T-helper 2 cell (primary cell): ENCODE measurements at places on chromosomes 16 and 17.
A peak's percentile ranks its signal among the peaks of the same experiment; 100 is the strongest.

GRCh38 chr16:26442321-26442720 lies 624.4 kb upstream of the C16orf82 start:
- DNase-seq = no peak

GRCh38 chr17:19265755-19266154 lies 28.6 kb downstream of the EPN2 start:
- no peak for DNase-seq

DNA sequence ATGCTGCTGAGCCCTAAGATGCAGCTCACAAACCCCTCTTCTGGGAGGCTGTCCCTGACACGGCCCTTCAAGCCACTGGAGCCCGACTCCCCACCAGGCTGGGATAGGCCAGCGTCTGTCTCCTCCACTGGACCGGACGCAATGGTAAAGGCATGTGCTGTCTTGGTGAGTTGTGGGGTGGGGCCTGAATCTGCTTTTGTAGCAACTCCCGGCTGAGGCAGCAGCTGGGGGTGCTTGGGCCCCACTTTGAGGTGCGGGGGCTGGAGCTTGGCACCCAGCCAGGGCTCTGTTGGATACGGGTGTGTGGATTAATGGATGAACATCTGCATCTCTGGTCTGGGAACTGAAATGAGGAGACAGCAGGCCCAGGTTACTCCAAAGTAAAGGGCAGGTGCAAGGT lies 3.5 kb upstream of the NLRC3 start:
- no peak for DNase-seq

DNA sequence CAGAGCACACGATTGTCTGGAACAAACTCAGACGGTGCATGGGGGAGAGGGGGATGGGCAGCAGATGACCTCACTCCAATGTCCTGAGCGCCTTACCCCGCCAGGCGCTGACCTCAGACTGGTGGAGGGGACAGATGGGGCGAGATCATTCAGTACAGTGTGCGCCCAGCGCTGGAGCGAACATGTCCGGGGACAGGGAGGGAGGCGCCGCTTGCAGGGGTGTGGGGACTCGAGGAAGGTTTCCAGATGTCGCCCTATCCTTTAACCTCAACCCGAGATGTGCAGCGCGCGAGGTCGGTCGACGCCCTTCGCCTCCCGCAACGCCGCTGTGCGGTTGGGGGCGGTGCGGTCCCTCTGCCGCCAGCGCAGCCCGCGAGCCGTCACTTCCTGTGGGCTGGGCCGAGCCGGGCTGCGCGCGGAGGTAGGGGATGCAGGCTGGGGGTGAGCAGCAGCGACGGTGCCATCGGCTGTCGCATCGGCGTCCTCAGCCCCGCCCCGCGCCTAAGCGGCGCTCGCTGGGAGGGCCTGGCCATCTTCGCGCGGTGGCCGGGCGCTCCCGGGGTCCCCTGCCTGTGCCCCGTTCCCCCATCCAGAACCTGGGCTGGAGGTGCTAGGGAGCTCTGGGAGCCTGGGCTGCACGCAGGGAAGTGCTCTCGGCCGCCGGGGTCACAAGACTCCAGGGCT lies 5.3 kb upstream of the CDR2L start:
- DNase-seq = peak; percentile 91
